ENCODE measurements at places on chromosomes 12 and 14.

GRCh38 chr12:72095025-72095424 is 156.4 kb downstream of the TPH2 start:
- DNase-seq = no peak

- no peak for DNase-seq
Measured at GRCh38 chr12:8991371-8992345, 2.3 kb downstream of the KLRG1 start.

DNA sequence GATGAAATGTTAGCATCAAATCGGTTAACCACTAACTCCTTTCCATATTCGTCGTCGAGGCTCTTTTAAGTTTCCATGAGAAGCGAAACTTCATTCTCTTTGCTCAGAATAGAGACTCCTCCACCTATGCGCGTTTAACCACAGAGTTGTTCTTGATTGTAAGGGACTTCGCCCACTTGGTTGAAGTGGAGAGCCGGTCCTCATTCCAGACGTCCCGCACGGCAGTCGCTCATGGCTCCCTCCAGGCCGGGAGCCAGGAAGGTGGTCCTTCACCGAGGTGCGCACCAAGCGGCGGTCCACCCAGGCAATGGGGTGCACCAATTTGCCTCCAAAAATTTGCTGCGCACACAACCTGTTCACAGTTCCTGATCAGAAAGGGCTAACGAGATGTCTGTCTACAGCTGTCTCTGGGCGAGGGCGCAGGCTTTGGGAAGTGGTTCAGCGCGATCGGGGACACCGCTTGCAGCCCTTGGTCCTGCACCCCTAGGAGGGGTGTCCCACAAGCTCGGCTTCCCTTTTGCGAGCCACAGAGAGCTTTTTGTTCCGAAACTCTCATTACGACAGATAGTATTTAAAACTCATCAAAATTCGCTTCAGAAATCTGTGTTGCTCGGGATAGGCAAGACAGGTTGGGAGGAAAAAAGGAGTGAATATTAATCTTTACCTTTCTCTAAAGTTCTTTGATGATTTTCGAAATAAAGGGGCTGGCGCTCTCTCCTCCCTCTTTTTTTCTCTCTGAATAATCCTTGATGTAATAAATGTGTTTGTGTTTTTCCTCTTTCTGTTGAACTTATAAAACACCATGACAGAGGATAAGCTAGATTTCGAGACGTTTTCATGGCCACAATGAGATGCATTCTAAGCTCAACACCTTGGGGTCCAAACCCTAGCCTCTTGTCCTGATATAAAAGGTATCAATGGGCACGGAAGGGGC is 6.4 kb upstream of the ALX1 start:
- no peak for DNase-seq

DNA sequence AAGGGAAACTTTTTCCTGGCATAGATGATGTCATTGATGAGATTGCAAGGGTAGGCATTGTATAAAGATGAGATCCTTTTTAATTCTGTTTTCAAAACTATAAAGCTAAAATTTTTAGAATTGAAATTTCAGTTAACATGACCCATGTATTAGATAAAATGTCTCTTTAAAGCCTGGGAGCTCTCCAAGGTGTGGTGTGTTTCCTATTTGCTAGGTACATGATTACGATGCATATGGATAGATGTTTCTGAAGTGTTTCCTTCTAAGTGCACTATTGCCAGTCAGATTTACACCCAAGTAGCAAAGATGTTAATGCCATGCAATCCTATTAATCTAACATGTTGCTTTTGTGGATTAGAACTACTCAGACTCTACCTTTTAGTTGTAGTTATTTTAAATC is 834.7 kb downstream of the DIO2 start:
- DNase-seq = no peak

DNA sequence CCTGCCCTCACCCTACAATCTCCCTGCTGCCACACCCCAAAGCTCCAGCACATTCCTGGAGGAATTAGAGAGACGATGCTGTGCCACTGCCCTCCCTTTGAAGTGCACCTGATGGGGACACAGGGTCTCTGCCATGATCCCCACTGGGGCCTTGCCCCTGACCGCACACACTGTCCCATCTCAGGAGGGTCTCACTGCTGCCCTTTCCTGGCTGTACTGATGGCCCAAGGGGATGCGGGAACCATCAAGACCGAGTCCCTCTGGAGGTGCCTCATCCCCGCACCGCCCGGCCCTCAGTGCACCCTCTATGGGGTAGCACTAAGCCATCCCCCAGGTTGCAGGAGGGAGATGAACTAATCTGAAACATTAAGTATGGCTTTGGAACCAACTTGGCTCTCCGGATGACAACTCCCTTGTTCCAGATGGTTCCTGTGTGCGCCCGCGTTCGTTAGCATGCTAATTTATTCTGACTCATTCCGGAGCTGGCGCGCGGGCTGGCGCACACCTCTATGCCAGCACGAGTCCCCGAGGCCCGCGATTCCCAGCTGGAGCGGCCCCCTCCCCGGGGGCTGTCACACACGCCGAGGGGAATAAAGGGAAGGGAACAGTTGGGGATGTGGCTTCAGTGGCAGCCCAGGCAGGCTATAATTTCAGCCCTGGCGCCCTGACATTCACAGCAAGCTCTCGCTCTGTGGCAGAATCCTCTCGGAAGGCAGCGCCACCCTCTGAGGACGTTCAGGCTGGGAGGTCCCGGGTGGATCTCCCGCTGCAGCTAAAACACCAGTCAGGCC is 34.2 kb upstream of the C14orf180 start:
- no peak for DNase-seq

GRCh38 chr14:105063056-105063455 is 2.2 kb downstream of the GPR132 start:
- no peak for DNase-seq

- DNase-seq = no peak
Measured at GRCh38 chr12:9619411-9620179, 11.9 kb upstream of the KLRB1 start.

- DNase-seq = no peak
Measured at GRCh38 chr12:64010069-64010686, 165.7 kb downstream of the SRGAP1 start.

DNA sequence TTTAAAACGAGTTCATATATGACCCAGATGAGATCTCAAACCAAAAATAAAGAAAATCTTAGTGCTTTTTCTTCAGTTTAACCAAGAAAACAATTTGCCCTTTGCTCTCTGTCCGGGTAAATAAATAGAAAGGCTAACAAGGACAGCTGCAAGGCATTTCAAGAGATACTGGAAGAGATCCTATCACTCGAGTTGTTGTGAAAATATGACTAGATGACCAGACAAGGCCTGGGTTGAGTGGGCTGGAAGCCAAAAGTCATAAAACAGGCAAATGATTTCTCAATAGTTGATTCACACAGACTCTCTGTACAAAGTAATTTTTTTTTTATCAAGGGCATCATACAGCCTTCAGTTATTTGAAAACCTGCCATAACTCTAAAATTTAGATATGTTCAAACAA is 55.9 kb upstream of the AVPR1A start:
- DNase-seq = no peak

DNA sequence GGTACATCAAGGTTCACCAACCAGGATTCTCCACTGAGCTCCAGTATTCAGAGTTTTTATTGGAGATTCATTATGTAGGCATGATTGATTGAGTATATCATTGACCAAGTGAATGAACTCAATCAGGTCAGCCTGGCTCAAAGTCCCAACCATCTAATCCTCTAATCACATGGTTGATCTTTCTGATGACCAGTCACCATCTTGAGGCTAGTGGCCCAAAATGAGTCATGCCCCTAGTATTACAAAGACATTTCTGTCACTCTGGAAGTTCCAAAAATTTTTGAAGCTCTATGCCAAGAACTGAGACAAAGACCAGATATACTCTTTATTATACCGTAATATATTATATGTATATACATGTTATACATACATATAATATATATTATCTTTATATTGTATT is 75.9 kb upstream of the ATF7IP start:
- no peak for DNase-seq

- no peak for DNase-seq
Measured at GRCh38 chr12:59657266-59657665, 61.4 kb downstream of the SLC16A7 start.

DNA sequence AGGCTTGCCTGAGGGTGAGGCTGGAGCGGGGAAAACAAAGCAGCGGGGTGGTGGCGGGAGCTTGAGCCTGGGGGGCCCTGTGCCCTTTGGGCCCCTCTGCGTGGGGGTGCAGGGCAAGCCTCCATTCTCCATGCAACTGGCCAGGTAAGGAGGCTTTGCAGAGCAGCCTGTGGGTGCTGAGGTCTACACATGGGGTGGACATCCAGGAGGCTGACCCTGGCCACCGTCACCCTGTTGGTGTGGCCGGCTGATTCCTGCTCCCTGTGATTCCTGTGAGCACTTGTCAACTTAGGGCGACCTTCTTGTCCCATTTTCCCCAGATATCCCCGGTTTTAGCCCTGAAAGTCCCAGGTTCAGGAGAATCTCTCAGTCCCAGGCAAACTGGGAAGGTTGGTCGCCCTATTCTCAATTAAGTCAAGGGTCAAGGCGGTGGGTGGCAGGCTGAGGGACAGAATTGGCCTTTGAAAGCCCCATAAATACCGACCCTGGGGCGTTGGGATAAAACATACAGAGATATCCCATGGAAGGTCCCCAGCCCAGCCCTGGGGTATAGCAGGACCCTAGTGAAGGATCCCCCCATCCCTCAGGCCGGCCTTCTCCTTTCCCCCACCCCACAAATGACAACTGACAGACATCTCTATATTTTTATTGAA is 70.5 kb downstream of the PRIMA1 start:
- DNase-seq = no peak

All from AG09309 (cell line).